ENCODE measurements at places on chromosomes 7 and 10.

GRCh38 chr7:1144269-1144771 lies 15.7 kb downstream of the ZFAND2A start:
- DNase-seq = peak; percentile 74

DNA sequence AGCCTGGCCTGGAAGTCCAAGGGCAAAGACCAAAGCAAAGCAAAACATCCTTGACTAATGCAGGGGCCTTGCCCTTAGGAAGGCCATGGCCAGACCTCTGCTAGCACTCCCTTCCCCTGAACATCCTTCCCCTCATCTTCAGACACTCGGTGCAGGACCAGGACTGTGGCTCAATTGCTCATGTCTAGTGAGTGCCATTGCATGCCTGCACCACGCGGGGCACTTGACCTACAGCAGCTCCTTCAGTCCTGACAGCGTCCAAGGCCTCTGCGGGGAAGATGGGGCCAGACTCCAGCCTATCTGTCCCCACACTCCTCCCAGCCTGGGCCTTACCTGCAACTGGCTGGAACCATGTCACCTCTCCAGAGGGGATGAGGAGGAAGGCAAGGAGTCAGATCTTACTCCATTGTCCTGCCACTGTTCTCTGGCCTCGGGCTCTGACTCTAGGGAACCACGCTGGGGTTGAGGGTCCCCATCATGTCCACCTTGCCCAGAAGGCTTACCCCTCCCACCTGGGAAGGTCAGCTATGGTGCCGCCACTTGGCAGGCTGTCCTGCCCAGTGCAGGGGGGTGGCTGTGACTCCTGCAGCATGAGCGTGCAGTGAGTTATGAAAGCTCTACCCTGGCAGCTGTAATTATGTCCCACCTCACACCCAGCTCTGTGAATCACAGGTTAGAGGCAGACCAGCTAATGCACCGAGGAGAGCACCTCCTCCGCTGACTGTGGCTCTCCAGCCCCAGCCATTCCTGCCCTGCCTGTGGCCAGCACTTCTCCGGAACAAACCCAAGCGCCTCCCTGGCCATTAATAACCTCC lies 16.1 kb downstream of the DRGX start:
- peak; percentile 24 for DNase-seq

GRCh38 chr10:89159761-89160160 lies 47.4 kb downstream of the CH25H start:
- DNase-seq = no peak

GRCh38 chr10:9010931-9011670 lies 956.6 kb downstream of the GATA3 start:
- DNase-seq = no peak

- no peak for DNase-seq
These were observed 32.7 kb downstream of the SLC29A3 start for GRCh38 chr10:71351628-71352319.

DNA sequence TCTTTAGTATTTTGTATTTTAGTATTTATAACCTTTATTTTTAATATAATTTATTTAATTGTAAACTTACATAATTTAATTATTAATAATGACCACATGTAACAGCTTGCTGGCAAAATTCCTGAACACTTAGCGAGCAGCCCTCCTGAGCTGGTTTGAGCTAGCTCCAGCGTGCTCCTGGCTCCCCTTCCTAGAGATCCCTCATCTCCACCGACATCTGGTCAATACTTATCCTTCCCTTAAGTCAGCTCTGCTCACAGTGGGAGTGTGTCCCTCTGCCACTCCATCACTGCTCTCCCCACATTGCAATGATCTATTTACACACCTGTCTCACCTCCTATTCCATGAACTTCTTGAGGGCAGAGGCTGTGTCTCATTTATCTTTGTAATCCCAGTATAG lies 20.6 kb upstream of the TBXAS1 start:
- DNase-seq = no peak

All from hematopoietic multipotent progenitor cell treated with erythropoietin and hydrocortisone succinate and interleukin-3 and kit ligand, for 6 days (in vitro differentiated cells).